ENCODE measurements at places on chromosomes 1 and 21. TPM values are rescaled to one million over a fixed set of nuclear protein-coding genes. Genes with fewer than 3 reads are reported as not detected.

The PBXIP1 gene
- total RNA-seq, result 12.6 TPM

DNA sequence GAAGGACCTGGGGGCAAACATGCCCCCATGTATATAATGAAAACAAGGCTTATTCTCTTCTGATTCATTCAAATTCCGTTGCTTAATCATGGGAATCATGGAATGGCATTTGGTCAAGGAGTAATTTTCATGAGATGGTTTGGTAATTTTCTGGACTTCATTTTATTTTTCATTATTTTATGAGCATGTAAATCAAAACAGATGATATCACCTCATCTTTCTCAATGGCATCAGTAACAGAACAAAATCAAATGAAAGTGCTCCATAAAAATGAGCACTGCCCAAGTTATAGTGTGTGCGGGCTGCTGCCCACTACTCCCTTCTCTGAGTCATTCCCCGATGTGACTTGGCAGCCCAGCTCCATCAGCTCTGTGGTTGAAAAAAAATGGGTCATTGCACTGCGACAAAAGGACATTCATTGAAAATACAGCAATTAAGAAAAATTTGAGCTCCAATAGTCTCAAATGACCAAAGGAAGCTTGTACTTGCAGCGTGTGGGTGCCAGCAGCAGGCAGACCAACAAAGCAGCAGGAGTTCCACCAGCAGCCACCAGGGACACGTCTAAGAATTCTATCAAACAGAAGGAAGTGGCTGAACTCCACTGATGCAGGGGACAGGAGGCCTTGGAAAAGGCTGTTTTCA lies 84.3 kb upstream of the VAV3 start:
- no peak overlapping the region for H3K4me3 ChIP-seq
- no peaks in the 10 kb centered on the region for H3K4me1 ChIP-seq
- peaks cover 51% of the 10 kb centered on the region for H3K27me3 ChIP-seq

GRCh38 chr1:211648980-211649934 lies 26.2 kb downstream of the NEK2 start:
- peaks cover 14% of the 10 kb centered on the region for H3K4me1 ChIP-seq
- H3K27ac ChIP-seq, result no peak overlapping the region
- no peaks in the 10 kb centered on the region for H3K27me3 ChIP-seq
- H3K4me3 ChIP-seq, result no peak overlapping the region

The PTPN22 gene
- total RNA-seq, result 0.17 TPM

DNA sequence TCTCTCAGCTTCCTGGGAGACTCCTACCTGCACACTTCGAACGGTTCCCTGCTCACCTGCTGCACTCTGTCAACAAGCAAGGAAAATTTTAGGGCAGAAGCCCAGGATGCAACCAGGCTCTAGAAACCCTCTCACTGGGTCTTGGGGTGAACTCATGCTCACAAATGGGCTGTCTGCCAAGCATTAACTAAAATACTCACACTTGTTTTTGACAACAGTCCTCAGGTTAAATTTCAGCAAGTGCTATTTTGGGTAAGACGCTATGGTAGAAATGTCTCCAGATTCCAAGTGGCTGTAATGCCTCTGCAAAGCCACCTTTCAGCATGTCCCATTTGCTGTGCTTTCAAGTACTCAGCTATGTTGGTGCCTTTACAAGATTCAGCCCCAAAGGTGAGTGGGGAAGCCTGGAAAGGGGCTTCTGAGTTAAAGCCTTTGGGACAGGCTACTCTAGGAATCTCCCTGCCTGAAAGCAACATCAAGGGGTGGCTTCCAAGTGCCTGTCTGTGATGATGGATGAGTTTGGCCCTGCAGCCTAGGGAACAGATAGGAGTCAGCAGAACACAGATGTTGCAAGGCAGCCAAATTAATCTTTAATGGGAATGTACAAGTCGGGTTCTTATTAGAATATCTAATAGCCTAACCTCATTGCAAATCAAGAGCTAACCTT lies 211.9 kb upstream of the SPAG17 start:
- DNase-seq, result no peak
- H3K4me3 ChIP-seq, result no peak overlapping the region
- no peaks in the 10 kb centered on the region for H3K27me3 ChIP-seq
- H3K4me1 ChIP-seq, result no peaks in the 10 kb centered on the region
- no peaks in the 10 kb centered on the region for H3K36me3 ChIP-seq
- H3K27ac ChIP-seq, result no peak overlapping the region

The DCDC2B gene
- total RNA-seq, result 0.27 TPM

The CEP350 gene
- 27.6 TPM for total RNA-seq

The GPR25 gene
- total RNA-seq, result not detected

The CYP4A11 gene
- total RNA-seq, result not detected

The SPRR3 gene
- not detected for total RNA-seq

- no peak overlapping the region for H3K27ac ChIP-seq
- no peaks in the 10 kb centered on the region for H3K27me3 ChIP-seq
- no peaks in the 10 kb centered on the region for H3K36me3 ChIP-seq
- no peak overlapping the region for H3K4me3 ChIP-seq
- H3K4me1 ChIP-seq, result no peaks in the 10 kb centered on the region
These were observed 30.2 kb upstream of the DDX59 start for GRCh38 chr1:200699871-200700270.

- no peaks in the 10 kb centered on the region for H3K27me3 ChIP-seq
- H3K4me3 ChIP-seq, result no peak overlapping the region
- no peaks in the 10 kb centered on the region for H3K36me3 ChIP-seq
These were observed 35.9 kb upstream of the NFIA start for GRCh38 chr1:61046434-61046833.

Measured in HCT116 (cell line).